ENCODE measurements at places on chromosomes 2 and 18. TPM values are rescaled to one million over a fixed set of nuclear protein-coding genes. Genes with fewer than 3 reads are reported as not detected.
A peak's percentile ranks its signal among the peaks of the same experiment; 100 is the strongest.

GRCh38 chr2:141020346-141020745, 1110.5 kb downstream of the LRP1B start:
- DNase-seq = no peak

DNA sequence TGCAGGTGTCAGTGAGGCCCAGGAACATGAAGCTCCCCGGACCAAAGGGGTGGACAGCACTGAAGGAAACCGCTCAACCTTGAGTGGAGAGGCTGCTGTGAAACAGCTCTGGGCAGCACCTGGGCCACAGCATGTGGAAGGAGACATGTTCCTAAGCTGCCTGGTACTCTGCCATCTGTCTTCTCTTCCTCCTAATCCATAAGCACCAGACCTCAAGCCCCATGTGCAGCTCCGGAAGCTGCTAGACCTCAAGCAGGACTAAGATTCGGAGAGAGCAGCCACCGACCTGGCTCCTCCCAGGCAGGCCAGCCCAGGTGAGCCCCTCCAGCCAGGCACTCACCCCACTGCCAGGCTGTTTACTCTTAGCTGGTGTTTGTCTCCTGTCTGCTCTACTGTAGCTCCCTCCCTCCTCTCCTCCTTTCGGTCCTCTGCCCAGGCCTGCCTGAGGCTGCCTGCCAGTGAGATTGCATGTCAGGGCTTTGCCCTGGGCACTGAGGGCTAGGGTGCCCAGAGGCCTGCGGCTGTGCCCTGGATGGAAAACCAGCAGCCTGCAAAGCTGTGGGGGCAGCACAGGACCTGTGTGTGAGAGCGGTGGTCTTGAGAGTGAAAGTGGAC, 53.7 kb downstream of the BCL11A start:
- DNase-seq = no peak

DNA sequence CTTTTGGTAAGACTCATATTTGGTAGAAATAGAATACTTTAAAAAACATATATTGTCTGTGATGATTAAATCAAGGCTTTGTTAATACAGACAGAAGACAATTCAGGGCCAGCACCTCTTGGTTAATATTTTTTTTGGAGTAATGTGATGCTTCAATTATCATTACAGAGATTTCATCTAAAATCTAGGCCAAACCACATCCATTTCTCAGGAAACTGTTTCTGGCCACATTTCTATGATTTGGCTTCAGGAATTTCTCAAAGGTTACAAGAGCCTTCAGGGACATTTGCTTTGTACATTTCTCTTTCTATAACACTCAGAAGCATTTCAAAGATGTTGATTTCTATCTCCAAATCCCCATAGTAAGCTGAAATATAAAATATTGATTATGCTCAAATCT, 614.9 kb downstream of the LRP1B start:
- DNase-seq = no peak

GRCh38 chr2:25341011-25341727, 556 bp downstream of the DNMT3A start:
- DNase-seq = peak; percentile 45

DNA sequence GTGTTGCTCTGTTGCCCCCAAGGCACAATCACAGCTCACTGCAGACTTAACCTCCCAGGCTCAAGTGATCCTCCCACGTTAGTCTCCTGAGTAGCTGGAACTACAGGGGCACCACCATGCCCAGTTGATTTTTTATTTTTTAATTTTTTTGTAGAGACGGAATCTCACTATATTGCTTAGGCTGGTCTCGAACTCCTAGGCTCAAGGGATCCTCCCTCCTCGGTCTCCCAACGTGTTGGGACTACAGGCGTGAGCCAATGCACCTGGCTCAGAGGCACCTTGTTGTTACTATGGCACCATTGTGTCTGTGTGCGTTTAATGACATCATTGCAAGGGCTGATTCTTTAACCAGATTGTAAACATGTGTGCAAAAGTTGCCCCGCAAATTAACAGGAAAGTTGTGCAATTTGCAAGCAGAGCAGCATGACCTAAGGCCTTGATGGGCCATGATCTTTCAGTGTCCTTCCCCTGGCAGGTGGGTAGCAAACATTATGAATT, 22.6 kb downstream of the TCF23 start:
- no peak for DNase-seq

DNA sequence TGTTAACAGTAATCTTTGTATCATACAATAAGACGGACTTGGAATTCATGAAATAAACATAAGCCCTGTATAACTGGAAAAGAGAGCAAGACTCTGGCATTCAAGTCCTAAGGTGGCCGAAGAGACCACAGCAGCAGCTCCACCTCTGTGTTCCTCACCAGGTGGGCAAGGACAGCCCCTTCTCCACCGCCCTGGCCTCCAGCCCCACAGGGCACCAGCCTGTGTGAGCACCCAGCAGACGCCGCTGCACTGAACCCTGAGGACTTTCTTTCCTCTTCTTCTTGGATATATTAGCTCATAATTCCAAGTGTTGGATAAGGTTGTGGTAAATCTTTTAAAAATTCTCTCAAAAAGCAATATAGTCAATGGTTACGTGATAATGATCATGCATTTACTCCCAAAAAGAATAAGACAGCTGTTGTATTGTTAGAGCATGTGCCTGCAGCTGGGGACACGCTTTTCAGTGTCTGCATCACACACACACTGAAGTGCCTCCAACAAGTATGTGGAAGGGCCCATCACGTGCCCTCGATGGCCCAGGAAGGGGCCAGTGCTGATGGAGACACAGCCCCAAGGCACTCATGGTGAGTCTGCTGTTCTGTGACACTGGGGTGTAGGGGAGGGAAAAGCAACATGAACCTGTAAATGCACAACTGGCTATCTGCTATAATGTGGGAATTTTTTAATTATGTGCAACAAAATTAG, 26.8 kb downstream of the FAM178B start:
- no peak for DNase-seq

Gene CNRIP1
- total RNA-seq = 4.8 TPM

Gene MC2R
- total RNA-seq = not detected

Gene SGPP2
- total RNA-seq = 2.6 TPM

Gene GAD1
- total RNA-seq = 0.35 TPM
